ENCODE measurements at places on chromosomes 4 and X.

DNA sequence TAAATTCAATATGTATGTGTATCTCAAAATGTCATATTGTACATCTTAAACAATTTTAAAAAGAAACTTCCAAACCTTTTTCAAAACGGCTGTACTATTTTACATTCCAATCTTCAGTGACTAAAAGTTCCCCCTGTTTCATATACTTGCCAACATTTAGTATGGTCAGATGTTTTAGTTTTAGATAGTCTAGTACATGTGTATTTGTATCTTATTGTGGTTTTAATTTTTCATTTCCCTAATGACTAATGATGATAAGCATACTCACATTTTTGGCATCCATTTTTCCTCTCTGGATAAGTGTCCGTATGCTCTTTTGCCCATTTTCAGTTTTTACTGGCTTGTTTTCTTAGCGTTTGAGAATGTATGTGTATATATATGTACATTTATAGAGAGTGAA is 212.2 kb upstream of the MAGEB18 start:
- no peak for DNase-seq

GRCh38 chrX:150446995-150447394 is 83.9 kb downstream of the MAMLD1 start:
- DNase-seq = no peak

DNA sequence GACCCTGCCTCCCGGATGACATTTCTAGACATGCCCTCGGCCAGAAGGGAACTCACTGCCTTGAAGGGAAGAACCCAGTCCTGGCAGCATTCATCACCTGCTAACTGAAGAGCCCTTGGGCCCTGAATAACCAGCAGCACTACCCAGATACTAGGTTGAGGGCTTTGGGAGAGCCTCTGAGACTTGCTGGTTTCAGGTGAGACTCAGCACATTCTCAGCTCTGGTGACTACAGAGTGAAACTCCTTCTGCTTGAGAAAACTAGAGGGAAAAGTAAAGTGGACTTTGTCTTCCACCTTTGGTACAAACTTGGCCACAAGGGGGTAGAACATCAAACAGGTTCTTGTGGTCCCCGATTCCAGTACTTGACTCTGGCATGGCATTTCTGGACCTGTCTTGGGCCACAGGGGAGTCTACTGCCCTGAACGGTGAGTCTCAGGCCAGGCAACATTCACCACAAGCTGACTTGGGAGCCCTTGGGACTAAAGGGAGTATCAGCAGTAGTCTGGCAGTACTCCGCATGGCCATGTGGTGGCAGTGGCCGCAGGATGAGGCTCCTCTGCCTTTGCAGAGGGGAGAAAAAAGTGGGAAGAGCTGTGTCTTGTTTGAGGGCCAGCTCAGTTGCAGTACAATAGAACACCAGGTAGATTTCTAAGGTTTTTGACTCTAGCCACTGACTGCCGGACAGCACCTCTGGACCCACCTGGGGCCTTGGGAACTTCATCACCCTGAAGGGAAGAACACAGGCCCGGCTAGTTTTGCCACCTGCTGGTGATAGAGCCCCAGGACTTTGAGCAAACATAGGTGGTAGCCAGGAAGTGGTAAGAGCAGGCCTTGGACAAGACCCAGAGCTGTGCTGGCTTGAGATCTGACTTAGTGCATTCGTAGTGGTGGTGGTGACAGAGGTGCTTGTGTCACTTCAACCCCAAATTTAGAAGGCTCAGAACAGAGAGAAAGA is 414.8 kb downstream of the OPHN1 start:
- no peak for DNase-seq

GRCh38 chr4:5471691-5472090 is 236.7 kb downstream of the EVC2 start:
- DNase-seq = no peak

GRCh38 chr4:47855350-47855749 is 17.5 kb upstream of the CORIN start:
- DNase-seq = no peak

DNA sequence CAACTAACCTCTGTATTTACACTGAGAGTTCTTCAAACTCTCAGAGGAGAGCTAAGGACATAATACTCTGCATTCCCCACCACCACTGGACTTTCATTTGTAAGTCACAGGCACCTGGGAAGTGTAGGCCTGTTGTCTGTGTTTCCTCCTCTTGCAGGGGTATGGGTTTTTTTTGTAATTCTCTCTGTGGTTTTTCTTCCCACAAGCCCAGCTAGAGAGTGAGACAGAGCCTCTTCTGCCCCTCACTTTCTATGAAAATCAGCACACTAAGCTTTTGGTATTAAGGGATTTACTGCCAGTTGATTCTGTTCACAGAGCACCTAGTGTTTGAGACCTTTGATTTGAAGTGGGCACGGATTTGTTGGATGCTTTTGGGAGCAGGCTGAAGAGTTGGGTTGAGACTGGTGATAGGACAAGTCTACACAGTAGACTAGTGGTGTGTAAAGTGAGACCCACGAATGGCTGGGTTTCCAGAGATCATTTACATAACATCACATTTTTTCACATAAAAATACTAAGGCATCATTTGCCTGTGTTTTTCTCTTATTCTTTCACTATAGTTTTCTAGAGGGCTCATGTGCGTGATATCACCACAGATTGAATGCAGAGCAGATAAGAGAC is 28.9 kb upstream of the WDR17 start:
- DNase-seq = no peak

- DNase-seq = no peak
Observed at GRCh38 chr4:120815361-120815760, 107.2 kb downstream of the PRDM5 start.

DNA sequence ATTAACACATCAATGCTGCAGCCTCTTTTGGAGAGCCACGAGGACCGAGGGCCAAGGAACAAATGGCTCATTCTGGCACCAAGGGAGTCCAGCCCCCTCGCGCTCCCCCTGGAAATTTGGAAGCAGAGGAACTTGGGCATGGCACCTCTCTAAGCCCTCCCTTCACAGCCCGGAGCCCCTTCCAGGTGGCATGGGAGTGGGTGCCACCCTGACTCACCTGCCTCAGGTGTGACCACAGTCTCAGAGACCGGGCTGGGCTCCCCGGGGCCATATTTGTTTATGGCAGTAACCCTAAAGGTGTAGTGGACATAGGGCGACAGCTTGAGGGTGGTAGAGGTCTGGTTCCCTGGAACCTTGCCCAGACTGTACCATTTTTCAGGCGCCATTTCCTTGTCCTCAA is 18.8 kb downstream of the L1CAM start:
- no peak for DNase-seq

GRCh38 chrX:72475952-72476668 is 96.5 kb downstream of the HDAC8 start:
- DNase-seq = no peak

GRCh38 chr4:42638993-42639392 is 17.9 kb downstream of the ATP8A1 start:
- DNase-seq = no peak

DNA sequence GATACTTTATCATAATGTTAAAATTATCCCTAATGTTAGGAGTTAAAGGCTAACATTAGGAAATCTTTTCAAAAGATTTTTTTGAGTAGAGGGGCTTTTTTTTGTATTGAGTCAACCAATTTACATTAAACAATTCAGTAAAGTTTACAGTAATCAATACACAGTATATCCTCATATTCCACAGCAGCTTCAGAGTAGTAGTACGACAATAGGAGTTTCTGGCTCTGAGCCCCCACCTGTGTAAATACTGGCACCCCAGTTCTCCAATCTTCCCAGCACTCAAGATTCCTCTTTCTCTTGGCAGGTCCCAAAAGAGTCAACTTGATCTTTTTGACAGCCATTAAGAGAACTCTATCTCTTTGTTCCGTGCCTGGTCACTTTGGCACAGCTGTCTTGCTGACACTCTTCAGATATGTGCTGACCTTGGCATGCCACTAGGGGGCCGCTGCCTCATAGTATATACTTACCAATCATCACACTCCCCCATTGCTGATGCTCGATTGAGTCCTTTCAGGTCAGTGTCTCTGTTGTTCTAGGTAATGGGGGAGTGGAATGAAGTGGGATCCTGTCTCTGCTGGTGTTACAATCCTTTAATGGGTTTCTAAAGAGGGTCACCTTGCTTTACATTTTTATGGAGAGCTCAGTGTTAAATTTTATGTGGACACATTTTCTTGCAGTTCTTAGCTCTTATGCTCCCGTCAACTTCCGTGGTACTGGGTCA is 19.5 kb upstream of the CCNI start:
- DNase-seq = peak; percentile 76

GRCh38 chr4:59412739-59413138 is 1787.4 kb upstream of the ADGRL3 start:
- no peak for DNase-seq

GRCh38 chrX:22278375-22278774 is 5.7 kb downstream of the CBLL2 start:
- DNase-seq = no peak

DNA sequence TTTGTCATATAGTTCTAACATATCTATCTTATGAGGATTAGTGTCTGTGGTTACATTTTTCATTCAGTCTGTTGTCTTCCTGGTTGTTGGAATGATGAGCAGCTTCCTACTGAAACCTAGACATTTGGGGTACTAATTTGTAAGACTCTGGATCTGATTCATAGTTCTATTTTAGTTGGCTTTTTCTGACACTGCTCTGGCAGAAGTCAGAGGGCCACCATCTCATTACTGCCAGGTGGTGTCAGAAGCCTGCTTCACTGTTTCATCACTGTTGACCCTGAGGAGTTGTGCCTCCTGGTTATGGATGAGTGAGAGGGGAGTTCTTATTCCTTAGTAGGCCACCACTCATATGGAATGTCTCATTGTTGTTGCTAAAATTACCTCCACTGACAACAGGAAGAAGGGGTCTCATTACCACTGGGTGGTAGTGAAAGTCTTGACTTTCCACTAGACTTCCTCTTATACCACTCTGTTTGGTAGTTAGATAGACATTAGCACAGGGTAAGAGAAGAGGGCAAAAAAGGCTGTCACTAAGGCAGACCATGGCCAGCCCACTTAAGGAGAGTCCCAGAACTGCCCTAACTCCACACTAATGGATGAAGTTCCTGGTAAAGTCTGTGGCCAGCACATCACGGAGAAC is 395.2 kb downstream of the SPOCK3 start:
- no peak for DNase-seq

DNA sequence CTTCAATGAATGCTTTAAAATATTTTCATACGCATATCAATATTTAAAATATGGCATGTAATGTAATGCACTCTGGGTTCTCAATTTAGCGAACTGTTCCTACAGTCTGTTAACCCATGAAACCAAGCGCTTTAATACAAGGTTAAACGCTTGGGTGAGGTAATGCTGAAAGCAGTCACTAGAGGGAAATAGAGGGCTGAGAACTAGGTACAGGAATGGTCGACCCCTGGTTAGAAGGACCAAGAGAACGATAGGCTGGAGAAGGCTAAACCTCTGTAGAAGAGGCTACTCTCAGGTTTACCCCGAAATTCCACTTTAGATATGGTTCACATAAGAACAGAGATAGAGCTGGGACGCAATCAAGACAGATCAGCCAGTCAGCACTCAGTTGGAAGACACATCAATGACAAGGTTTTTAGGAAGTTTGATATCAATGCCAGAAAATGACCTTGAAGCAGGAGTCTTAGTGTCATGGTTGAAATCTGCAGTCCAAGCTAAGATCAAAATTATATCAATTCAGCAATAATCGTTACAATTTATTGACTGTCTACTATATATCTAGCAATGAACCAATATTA is 26.9 kb downstream of the ARSJ start:
- DNase-seq = peak; percentile 45

GRCh38 chrX:19739683-19740082 is 147.7 kb downstream of the SH3KBP1 start:
- DNase-seq = peak; percentile 41

DNA sequence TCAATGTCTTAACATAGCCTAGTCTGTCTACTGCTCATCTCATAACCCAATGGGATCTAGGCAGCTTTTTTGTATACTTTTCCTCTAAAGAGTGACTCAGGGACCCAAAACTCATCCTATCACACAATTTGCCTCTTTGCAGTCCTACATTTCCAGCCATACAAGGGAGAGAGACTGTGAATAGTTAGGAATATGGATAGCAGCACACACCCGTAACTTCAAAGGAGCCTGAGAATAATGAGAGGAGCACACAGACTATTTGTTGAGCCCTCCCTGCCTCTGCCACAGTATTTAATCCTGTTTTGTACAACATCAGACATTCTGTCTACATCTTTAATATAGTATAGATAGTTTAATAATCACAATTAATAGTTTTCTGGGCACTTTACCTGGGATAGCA is 83.2 kb downstream of the AREG start:
- no peak for DNase-seq

- DNase-seq = no peak
Observed at GRCh38 chr4:147134536-147135210, 189.0 kb upstream of the TTC29 start.

- no peak for DNase-seq
Observed at GRCh38 chrX:132965461-132965860, 7.0 kb upstream of the HS6ST2 start.

- no peak for DNase-seq
Observed at GRCh38 chr4:48654015-48654664, 125.9 kb downstream of the FRYL start.

- DNase-seq = no peak
Observed at GRCh38 chr4:156710365-156711192, 261.0 kb downstream of the PDGFC start.

DNA sequence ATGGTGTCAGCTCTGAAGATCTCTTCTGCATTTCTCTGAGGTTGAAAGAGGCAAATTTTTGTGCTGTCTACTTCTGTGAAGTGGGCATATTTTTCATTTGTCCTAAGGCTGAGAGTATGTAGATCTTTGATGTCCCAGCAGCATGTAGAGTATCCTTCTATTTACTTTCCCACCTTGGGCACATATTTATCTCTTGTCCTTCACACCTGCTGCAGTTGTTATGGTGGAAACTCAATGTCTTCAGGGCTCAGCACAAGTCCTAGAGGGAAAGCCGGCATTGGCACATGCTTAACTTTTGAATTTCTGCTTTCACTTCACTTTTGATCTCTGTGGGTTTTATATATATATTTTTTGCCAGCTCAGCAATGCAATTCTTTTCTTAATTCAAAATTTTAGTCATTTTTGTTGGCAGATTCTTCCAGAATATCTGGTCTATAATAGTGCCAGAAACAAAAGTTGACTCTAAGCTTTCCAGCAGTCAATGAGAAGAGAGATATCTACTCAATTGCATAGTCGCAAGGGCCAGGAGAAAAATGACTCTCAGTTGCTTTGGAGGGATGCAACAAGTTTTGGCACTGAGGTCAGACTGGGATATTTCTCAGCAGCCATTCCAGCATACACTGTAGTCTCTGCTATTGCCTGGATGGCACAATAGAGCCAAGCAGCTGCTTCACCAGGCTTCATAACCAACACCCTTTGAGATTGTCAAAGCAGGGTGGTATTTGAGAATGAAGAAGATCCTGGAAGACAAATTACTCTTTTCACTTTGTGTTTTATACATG is 127.8 kb upstream of the FAT1 start:
- DNase-seq = no peak

DNA sequence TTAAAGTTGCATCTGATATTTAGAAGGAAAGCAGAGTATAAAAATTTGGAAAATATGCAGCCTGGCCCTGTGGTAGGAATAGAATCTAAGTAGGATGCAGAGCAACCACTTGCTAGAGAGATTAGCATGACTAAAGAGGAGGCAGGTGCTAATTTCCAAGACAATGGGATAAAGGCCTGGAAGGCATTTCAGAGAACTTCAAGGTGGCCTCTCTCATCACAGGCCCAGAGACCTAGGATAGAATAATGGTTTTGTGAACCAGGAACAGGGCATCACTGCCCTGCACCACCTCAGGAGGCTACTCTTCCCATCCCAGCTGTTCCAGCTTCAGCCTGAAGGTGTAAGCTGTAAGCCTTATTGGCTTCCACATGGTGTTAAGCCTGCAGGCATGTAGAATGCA is 621.7 kb upstream of the HS3ST1 start:
- DNase-seq = no peak
